ENCODE measurements at places on chromosomes 11 and 22.

GRCh38 chr11:70528046-70528793 is 129.9 kb downstream of the CTTN start:
- DNase-seq, result no peak

GRCh38 chr22:35835998-35836691 is 118.5 kb downstream of the APOL5 start:
- DNase-seq, result no peak

GRCh38 chr11:73233692-73234470 is 15.8 kb downstream of the P2RY2 start:
- DNase-seq, result no peak

- no peak for DNase-seq
Observed at GRCh38 chr11:18721561-18722292, 4.3 kb downstream of the IGSF22 start.

- DNase-seq, result no peak
Observed at GRCh38 chr11:122900587-122901202, 18.1 kb downstream of the JHY start.
